Muscle of leg (tissue), 16 donors: ENCODE measurements at places on chromosomes 4 and X. TPM values are rescaled to one million over a fixed set of nuclear protein-coding genes. Genes with fewer than 3 reads are reported as not detected.

Gene C4orf51
- not detected for total RNA-seq

Gene CT55
- total RNA-seq, result 0.27 TPM

Gene TMLHE
- total RNA-seq, result 19.3 TPM

Gene IQCM
- total RNA-seq, result not detected

Gene SLITRK4
- 4.7 TPM for total RNA-seq

Gene NALF2
- total RNA-seq, result 0.31 TPM

Gene MAGEB5
- not detected for total RNA-seq

Gene ERAS
- total RNA-seq, result not detected

Gene SSR4
- total RNA-seq, result 188 TPM

Gene GATA1
- 0.22 TPM for total RNA-seq

Gene SNX25
- 14.6 TPM for total RNA-seq

Gene PNCK
- total RNA-seq, result 3.5 TPM

Gene ART3
- total RNA-seq, result 26.0 TPM
